ENCODE measurements at places on chromosomes 1 and 21.

- DNase-seq, result no peak
Measured at GRCh38 chr1:75502776-75503175, 108.1 kb downstream of the SLC44A5 start.

DNA sequence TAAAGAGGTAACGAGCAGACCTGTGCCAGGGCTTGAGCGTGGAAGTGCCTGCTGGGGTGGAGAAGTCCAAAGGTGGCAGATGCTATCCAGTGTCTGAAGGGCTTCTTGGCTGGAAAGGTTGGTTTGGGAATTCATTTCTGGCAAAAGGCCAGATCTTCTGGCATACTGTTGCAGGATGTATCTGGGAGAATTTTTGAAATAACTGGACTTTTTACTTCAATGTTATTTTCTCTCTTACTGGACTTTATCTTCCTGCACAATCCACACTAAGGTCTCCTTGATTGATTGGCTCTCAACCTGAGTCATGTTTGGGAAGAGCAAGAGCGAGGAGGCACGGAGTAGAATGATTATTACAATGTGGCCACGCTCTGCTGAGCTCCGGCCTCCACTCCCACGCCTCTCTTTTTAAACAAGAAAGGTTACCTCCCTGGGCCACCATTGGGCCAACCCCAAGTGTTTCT is 278.4 kb downstream of the TM2D1 start:
- no peak for DNase-seq

- no peak for DNase-seq
Measured at GRCh38 chr1:202210969-202211368, 17.4 kb downstream of the LGR6 start.

- no peak for DNase-seq
Measured at GRCh38 chr1:159791031-159791430, 10.3 kb downstream of the DUSP23 start.

- DNase-seq, result no peak
Measured at GRCh38 chr1:40252601-40253000, 4.9 kb downstream of the TMCO2 start.

DNA sequence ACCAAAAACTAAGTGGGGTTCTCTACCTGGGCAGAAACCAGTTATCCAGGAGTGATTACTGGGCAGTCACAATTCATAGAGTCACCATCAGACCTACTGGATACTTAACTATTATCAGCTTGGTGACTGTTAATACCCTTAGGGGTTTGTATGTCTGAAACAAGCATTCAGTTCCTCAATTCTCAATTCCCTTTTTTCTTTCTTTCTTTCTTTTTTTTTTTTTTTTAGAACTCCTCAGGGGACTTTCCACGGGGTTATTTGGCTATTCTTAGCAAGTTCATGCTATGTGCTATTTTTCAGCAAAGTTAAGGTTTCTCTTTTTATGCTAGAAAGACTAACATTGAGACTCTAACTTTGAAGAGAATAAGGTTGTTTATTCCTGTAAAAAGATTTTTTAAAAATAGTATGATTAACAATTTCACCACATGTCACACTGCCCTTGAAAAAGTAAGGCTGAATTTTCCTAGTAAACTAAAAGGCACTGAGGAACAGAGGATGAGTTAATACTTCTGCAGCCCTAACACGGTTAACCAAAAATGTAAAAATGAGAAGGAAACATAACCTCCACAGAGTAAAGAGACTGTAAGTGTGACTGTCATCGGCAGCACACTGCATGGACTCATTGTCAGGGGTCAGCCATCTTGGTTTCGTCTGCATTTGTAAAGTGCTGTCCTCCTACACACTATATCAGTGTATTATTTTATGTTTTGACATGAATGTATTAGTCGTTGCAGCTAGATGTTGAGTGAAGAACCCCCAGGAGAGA is 310.2 kb downstream of the NTNG1 start:
- DNase-seq, result no peak

DNA sequence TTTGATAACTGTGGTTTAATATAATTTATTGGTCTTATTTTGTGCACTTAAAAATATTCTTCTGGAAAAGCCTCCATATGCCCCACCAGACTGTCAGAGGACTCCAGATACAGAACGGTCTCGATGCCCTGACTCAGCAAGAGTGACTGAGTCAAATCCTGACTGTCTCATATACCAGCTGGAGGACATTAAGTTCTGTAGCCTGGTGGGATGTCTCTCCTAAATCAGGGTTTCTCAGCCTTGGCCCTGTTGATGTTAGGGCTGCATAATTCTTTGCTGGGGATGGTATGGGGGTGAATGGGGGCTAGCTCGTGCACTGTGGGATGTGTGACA is 67.7 kb upstream of the TLR5 start:
- no peak for DNase-seq

DNA sequence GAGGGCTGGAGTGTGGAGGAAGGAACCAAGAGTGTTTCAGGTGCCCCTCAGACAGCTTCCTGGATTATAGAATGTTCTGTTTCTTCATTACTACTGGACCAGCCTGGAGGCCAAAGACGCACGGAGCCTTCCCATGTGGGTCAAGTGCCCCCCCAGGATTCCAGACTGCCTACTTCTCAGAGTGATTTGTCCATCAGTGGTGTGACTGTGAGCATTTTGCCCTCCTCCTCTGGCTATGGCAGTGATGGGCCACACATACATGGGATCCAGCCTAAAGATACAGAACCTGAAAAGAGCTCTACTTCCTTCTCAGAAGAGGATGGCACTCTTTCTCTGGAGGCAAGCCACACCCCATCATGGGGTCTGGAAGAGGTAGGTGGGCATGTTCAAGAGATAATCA is 64.9 kb downstream of the MACF1 start:
- no peak for DNase-seq
